ENCODE measurements at places on chromosomes 6 and 20.

DNA sequence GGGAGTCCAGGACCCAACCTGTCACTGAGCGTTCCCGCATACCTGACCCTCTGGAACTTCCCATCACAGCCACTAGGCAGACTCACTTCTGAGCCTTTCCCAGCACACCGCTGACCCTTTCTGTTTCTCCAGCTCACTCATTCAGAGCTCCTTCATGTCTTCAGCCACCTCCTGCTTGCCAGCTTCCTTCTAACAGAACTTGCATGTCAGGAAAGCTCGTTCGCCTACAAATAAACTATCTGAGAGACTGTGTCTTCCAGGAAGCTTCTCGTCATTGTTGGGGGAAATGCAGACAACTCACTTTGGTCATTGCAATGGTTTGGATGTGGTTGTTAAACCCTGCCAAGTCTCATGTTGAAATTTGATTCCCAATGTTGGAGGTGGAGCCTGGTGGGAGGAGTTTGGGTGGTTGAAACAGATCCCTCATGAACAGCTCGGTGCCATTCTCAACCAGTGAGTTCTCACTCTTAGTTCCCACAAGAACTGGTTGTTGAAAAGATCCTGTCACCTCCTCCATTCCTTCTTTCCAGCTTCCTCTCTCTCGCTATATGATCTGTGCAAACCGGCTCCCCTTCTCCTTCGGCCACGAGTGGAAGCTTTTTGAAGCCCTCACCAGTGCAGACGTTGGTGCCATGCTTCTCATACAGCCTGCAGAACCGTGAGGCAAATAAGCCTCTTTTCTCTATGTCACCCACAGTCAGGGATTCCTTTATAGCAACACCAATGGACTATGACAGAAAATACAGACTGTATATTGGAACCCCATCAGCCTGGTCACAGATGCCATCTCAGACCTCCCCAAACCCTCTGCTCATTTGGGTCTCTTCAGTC is 1.4 kb upstream of the MUC21 start:
- no peak for DNase-seq

DNA sequence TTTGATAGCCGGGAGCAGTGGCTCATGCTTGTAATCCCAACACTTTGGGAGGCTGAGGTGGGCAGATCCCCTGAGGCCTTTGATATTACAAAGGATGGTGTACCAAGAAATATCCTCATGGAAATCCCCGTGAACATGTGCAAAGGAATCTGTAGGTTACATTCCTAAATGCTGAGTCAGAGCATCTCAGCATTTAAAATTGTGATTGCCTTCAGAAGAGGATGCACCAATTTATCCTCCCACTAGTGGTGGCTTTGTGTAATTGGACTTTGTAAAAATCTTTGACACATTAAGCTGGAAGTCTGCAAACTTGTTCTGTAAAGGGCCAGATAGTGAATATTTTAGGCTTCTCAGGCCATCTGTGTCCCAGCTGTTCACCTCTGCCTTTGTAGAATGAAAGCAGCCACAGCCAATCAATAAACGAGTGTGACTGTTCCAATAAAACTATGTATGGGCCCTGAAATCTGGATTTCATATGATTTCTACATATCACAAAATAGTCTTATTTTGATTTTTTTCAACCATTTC is 11.8 kb downstream of the TMEM14B start:
- no peak for DNase-seq

GRCh38 chr6:90187437-90188121 is 109.1 kb downstream of the BACH2 start:
- DNase-seq = no peak

GRCh38 chr6:152184917-152185574 is 377.6 kb downstream of the ESR1 start:
- DNase-seq = no peak

DNA sequence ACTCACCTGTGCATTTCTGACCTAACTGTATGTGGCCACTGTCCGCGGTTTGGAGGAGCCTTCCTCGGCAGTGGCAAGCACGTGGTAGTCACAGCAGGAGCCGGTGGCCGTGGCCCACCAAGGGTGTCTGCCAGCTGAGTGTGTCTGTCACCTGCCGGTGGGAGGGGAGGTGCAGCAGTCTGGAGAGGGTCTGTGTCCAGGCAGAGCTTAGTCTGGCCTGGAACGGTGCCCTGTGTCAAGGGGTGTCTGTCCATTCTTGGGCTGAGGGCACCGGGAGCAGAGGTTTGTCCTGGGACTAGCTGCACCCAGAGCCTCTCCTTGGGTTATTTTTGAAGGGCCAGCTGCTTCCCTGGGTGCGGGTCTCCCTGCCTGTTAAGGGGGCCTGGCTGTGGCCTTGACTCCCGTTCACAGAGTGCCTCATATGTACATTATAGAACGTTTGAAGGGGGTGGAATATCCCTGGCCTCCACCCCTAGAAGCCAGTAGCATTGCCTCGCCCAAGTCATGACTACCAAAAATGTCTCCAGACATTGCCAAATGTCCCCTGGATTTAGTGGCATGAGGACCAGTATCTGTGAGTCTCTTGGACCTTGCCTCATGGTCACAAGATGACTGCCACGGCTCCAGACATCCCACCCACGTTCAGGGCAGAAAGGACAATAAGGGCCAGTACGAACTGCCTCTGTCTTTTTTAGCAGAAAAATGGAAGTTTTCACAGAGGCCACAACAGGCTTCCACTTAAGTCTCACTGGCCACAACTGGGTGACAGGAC is 5.2 kb downstream of the RBM38 start:
- no peak for DNase-seq

DNA sequence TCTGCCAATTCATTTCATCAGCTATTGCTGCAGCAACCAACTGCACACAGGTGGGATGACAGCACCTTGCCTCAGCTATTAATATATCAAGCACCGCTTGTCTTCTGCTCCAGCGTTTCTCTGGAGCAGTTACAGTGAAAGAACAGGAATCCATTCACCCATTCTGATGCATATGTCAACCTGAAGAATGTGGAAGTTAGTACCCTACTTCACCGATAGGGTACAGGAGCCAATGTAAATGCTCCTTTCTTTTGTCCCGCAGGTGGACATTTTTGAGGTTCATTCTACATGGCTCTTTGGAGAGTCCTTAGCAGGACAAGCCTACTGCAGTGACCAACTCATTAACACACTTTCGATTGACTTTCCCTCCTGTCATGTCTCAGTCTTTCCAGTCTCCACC is 139.9 kb upstream of the PRND start:
- DNase-seq = no peak

DNA sequence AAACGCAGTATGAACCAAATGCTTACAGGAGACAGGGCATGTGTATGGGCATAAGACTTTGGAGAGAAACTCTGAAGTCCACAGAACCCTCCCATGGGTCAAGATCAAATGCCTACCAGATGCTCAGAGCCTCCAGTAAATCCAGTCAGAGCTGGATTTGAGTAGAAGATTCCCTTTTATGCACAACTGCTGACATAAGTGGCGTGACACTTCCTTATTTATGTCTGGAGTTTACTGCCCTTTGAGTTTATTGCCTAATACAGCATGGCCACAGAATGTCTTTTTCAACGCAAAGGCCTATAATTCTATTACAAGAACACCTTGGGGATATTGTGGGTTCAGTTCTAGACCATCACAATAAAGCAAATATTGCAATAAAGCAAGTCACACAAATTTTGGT is 220.0 kb upstream of the FOXQ1 start:
- no peak for DNase-seq

DNA sequence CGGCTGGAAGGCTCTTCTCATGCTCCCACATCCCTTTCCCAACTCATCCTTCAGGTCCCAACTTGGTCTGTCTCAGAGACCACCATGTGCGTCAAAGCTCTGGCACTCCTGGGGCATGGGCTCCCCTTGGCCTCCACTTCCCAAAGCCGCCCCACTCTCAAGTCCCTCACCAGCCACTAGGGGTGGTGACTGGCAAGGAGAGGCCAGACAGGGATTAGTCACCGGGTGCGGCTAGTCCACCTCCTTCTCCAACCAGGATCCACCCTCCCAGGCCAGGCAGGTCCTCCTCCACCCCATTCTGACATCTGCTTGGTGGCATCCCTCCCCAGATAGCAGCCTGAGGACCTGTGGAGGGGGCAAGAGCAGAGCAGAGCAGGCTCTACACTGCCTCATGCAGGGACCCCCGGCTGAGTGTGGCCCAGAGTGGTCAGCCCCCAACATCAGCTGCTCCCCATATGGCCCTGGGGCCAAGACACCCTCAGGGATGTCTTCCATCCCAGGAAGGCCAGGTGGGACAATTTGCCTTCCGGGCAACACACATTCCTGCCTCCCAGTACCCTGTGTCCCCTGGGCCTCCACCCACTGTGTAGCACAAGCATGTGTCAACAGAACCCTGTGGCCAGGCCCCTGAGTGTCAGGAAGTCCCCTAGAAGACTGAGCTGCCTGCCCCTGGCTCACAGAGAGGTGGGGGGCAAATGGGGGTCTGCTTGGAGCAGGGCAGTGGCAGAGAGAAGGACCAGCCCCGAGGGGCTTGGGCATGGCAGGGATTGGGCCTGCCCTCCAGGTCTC is 29.2 kb downstream of the YTHDF1 start:
- no peak for DNase-seq

- DNase-seq = no peak
These were observed 8.2 kb upstream of the SNX9 start for GRCh38 chr6:157814883-157815282.

DNA sequence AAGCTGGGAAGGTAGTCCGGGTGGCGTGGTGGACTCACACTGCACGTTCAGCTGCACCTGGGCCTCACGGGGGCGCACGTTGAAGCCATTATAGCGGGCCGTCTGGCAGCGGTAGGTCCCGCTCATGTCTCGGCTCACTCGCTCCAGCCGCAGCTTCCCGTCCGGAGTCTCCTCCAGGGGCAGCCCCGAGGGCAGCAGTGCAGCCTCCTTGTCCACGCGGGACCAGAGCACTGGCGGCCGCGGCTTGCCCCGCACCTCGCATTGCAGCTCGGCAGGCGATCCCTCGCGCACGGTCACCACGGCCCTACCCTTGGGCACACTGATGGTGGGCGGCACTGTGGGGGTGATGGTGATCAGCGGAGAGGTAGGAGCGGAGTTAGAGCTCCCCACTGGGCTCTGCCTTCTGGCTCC is 47.6 kb downstream of the MDGA1 start:
- no peak for DNase-seq

- no peak for DNase-seq
These were observed 2.1 kb downstream of the KIAA1586 start for GRCh38 chr6:57048577-57048976.

DNA sequence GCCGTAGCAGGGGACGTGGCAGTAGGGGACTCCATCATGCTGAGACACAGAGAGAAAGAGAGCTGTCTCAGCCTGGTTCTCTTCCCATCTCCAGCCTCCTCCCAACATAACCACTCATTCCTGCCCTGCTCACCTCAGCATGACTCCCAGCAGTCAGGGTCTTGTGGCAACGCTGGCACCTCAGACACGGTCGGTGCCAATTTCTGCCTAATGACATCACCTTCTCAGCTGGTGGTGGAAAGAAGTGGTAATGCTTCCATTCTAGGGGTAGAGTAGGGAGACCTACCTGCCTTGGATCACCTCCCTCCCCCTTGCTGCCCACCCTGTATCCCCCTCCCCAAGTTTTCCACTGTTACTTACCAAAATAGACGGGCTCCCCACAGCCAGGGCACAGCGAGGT is 2.5 kb downstream of the CRIP3 start:
- DNase-seq = no peak

- DNase-seq = no peak
These were observed 32.0 kb downstream of the TFAP2A start for GRCh38 chr6:10382728-10383330.

- DNase-seq = no peak
These were observed 1.5 kb upstream of the MAS1L start for GRCh38 chr6:29489286-29489685.

- no peak for DNase-seq
These were observed 74.3 kb downstream of the NCOA7 start for GRCh38 chr6:125865015-125865414.

GRCh38 chr20:48532028-48532427 is 295.8 kb downstream of the PREX1 start:
- DNase-seq = no peak

- DNase-seq = no peak
These were observed 41.9 kb upstream of the DEFB112 start for GRCh38 chr6:50091641-50092040.

GRCh38 chr20:33108661-33109060 is 29.2 kb downstream of the BPIFB4 start:
- DNase-seq = no peak

DNA sequence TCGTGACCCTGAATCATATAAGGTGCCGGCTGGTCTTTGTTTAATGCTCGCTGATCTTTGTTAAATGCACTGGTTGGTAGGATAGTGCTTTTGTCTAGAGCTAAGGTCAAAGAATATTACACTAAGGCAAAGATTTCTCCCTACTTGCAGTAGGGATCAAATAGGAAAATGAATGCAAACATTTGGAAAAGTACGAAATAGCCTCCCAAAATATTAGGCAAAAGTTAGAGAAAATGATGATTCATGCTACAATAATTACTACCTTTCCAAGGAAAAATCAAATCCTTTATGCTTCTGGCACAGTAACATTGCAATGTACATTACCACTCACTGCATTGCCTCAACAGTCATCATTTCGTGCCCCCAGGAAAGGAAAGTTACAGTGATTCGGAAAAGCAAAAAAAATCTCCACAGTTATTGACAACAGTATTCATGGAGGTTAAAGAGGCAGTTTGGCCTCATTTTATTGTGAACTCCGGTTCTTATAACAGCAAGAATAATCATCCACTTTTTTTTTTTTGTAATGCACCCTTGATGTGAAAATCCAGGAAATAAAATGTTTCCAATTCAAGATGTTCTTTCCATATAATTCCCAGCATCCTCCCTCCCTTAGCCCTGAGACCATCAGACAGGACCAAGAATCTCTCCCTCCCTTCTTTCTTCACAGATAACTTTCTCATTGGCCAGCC is 61.7 kb upstream of the ZMYND8 start:
- no peak for DNase-seq

DNA sequence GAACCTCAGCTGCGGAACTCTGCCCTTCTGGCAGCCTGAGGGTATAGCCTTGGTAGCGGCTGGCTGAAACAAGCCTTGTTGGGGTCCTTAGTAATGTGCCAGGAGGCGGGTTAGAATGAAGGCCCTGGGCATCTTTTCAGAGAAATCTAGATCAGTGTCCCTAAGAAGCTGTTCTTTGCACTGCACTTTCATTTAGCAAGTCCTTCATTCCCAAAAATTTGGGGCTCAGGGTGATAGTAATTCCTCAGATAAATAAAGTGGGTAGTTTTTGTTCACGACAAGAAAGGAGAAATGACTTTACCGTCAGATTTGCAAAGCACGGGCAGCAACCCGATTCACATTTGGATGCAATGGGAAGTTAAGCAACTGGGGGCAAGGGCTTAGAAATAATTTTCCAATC is 3.2 kb downstream of the INSM1 start:
- DNase-seq = no peak

DNA sequence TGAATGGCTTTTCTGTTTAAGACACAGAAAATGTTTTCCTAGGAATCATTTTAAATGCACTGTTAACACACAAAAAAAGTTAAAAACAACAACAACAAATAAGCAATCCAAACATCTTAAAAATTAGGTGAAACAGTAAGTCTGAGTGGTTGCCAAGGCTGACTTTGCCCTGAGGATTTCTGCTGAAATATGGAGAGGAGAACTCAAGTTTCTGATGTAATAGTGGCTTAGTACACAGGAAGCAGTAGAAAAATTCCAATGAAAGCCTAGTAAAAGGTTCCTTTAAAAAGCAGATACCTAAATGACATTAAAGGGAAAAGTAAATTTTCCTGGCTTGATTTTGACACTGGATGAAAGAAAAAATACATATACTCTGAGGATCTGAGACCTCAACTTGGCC is 184.2 kb downstream of the EPM2A start:
- no peak for DNase-seq
